ENCODE measurements at places on chromosomes 2 and 18. TPM values are rescaled to one million over a fixed set of nuclear protein-coding genes. Genes with fewer than 3 reads are reported as not detected.

The APCDD1 gene
- 4.7 TPM for total RNA-seq

- no peak for DNase-seq
Observed at GRCh38 chr2:38636069-38636468, 29.8 kb upstream of the GALM start.

GRCh38 chr2:229849073-229849472 is 72.7 kb downstream of the TRIP12 start:
- no peak for DNase-seq

GRCh38 chr2:74930811-74931486 is 27.5 kb upstream of the POLE4 start:
- no peak for DNase-seq

DNA sequence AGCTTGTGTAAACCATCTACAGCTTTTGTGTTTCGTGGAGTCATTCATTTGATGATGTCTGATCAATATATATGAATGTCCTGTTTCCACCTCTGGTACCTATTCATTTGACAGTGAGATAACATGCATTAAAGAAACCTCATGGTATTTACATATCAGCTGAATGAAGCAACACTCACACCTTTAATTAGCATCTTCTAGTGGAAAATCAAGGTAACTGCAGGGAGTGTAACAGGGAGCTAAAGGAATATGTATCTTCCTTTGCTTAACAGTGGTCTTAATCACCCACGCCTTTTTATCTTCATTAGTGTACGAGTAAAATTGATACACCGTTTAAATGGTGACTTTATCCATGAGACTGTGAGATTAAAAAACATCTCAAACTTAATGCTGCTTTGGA is 15.6 kb downstream of the SLC39A10 start:
- no peak for DNase-seq

DNA sequence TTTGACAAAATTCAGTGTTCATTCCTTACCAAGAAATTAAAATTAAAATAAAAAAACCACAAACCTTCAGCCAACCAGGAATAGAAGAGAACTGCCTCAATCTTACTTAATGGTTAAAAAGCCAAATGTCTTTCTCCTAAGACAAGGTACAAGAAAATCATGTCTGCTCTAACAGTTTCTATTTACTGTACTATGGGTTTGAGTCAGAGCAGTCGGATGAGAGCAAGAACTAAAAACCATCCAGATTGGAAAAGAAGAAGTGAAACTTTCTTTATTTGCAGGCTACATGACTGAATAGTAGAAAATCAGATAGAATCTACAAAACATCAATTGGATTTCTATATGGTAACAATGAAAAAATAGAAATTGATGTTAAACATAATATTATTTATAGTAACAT is 555.5 kb upstream of the TNP1 start:
- no peak for DNase-seq

All from RPMI7951 (cell line).